ENCODE measurements at places on chromosomes 6 and 20. TPM values are rescaled to one million over a fixed set of nuclear protein-coding genes. Genes with fewer than 3 reads are reported as not detected.

GRCh38 chr6:43772681-43773049 is 2.7 kb downstream of the VEGFA start:
- H3K36me3 ChIP-seq, result no peaks in the 10 kb centered on the region
- DNase-seq, result peak; percentile 74
- H3K4me3 ChIP-seq, result no peak overlapping the region
- H3K27ac ChIP-seq, result no peak overlapping the region
- H3K27me3 ChIP-seq, result no peaks in the 10 kb centered on the region

- H3K36me3 ChIP-seq, result no peaks in the 10 kb centered on the region
- DNase-seq, result no peak
- H3K27ac ChIP-seq, result peak overlapping the region; percentile 77
- peaks cover 4% of the 10 kb centered on the region for H3K4me1 ChIP-seq
Measured at GRCh38 chr20:45341579-45341938, 6.7 kb downstream of the SDC4 start.

FOXP4 gene
- 36.2 TPM for total RNA-seq

GRCh38 chr20:34090645-34091044 is 21.4 kb downstream of the EIF2S2 start:
- H3K4me3 ChIP-seq, result no peak overlapping the region
- H3K27ac ChIP-seq, result no peak overlapping the region
- H3K27me3 ChIP-seq, result no peaks in the 10 kb centered on the region
- H3K36me3 ChIP-seq, result peaks cover 4% of the 10 kb centered on the region

OR2J3 gene
- not detected for total RNA-seq
